ENCODE measurements at places on chromosomes 3 and 15.

DNA sequence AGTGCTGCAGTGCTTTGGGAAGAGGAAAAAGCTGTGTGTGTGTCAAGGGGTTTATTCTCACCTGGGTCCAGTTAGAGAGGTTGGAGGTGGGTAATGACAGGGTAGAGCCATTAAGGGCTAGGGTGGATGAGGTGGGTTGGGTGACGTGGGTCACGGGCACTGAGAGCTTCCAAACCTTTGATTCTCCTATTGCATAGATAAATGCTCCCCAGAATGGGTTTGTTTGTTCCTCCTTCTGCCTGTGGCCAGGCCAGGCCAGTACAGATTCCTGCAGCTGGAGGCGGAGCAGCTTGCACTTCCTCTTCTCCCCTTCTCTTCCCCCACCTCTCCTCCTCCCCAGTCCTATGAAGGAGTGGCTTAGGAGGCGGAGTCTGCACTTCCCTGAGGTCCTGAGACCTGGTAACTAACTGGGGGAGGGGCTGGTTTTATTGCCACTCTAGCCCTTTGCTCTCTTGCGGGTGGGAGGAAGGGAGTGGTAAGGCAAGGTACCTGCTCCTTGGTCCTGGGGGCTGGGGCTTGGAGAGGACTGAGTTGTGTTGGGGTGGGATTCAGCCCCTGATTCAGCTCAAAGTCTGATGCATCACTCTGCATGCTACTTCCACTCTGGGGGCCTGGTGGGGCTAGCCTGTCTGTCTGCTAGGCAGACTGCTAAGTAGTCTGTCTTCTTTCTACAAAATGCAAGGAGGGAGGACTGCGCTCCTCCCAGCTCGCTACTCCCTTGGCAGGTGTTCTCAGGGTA, 3.5 kb downstream of the SPINT1 start:
- DNase-seq: no peak

- DNase-seq: no peak
These were observed 25.9 kb upstream of the UBE2Q2 start for GRCh38 chr15:75817138-75817935.

DNA sequence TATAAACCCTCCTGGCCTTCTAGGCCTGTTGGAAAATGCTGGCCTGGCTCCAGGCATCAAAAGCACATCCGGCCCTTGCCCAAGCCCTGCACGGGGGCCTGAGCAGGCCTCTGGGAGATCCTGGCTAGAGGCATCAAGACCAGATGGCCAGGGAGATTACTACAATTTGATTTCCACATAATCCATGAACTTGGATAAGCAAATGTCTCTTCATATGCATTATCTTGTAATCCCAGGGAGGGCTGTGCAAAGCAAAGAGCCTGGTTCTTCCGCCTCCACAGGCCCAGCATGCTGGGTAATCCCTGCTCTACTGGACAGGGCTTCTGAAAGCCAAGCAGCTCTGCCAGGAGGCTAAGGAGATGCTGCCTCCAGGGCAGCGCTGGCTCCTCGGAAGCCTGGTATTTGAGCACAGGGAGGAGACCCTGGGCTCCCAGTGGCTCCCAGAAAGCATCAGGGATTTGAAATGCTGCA, 18.2 kb downstream of the MRPL46 start:
- DNase-seq: no peak

GRCh38 chr3:127016043-127016343, 33.1 kb downstream of the PLXNA1 start:
- no peak for DNase-seq

Measured in WTC11 (cell line).